Sigmoid colon (tissue), 7 donors: ENCODE measurements at places on chromosomes 5 and 9. TPM values are rescaled to one million over a fixed set of nuclear protein-coding genes. Genes with fewer than 3 reads are reported as not detected.

DNA sequence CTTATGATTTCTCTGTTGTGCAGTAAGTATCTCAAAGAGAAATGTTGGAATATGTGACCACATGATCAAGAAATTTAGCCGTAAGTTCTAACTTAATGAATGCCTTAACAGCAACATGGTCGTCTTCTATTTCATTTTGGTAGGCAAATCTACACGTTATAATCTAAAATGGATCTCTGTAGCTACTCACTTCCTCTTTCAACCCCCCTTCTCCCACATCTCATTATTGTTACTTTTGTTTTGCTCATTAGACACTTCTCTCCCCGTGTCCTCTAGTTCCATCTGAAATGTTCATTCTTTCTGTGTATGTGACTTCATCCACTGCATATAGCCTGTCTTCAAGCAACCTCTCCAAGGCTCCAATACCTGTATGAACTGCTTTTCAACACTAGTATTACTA, 27.1 kb upstream of the LPAR1 start:
- no peak overlapping the region for H3K27ac ChIP-seq
- H3K36me3 ChIP-seq: no peaks in the 10 kb centered on the region
- no peak for DNase-seq
- no peaks in the 10 kb centered on the region for H3K4me1 ChIP-seq

DNA sequence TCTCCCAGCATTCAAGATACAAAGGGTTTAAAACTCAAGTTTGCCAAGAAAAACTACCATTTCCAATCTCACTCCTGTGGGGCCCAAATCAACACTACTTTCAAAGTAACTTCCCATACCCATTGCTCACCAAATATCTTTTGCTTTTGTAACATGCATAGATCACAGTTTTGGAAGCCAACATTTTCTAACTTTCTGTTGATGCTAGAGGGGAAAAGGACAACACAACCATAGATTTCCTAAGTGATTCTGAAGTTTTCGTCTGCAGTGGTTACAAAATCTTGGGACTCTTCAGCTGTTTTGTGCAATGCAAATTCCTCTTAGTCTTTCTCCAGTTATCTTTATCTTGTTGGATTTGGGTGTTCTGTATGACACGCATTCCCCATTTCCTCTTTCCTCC, 94.1 kb upstream of the PAPPA start:
- no peaks in the 10 kb centered on the region for H3K4me1 ChIP-seq
- H3K36me3 ChIP-seq: no peaks in the 10 kb centered on the region
- H3K27ac ChIP-seq: no peak overlapping the region
- DNase-seq: no peak

GRCh38 chr9:2785060-2785950, 58.6 kb downstream of the PUM3 start:
- no peak overlapping the region for H3K4me3 ChIP-seq
- H3K36me3 ChIP-seq: peaks cover 14% of the 10 kb centered on the region
- no peak for DNase-seq
- H3K27me3 ChIP-seq: no peaks in the 10 kb centered on the region
- no peaks in the 10 kb centered on the region for H3K4me1 ChIP-seq

GRCh38 chr5:65779643-65780042, 57.6 kb downstream of the NLN start:
- DNase-seq: no peak
- H3K36me3 ChIP-seq: no peaks in the 10 kb centered on the region
- no peak overlapping the region for H3K4me3 ChIP-seq
- H3K27me3 ChIP-seq: no peaks in the 10 kb centered on the region

DNA sequence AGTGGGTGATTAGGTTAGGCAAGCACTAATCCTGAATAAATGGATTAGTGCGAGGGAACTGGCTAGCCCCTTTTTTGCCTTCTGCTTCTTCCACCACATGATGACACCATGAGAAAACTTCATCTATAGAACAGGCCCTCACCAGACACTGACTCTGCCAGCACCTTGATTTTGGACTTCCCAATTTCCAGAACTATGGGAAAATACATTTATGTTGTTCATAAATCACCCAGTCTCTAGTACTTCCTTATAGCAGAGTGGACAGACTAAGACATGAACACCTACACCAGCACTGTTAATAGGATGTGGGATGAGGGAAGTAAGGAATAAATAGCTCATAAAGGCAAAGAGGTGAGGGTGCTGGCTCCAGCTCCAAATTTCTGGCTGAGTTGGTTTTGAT, 1.4 kb downstream of the ZNF622 start:
- peaks cover 11% of the 10 kb centered on the region for H3K36me3 ChIP-seq
- no peak for DNase-seq
- H3K4me1 ChIP-seq: no peaks in the 10 kb centered on the region
- H3K27me3 ChIP-seq: no peaks in the 10 kb centered on the region

DNA sequence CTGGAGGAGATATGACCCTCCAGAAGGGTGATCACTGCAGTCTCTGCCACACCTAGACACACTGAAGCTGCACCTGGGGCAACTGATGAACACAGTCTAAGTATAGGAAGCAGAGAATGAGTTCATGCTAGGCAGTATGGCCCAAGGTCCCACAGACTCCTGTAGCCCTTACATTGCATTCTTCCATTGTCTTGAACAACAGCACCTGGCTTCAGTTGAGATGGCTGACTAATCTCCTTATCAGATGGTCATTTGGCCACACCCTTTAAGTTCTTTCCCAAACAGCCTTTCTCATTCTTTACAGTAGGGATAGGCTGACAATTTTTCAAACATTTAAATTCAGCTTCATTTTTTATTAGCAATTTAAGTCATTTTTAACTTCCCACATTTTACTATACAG, 23.1 kb downstream of the CENPK start:
- H3K27me3 ChIP-seq: no peaks in the 10 kb centered on the region
- H3K36me3 ChIP-seq: no peaks in the 10 kb centered on the region
- no peak overlapping the region for H3K27ac ChIP-seq
- no peaks in the 10 kb centered on the region for H3K4me1 ChIP-seq
- H3K4me3 ChIP-seq: no peak overlapping the region

- H3K4me3 ChIP-seq: peak overlapping the region; percentile 96
- DNase-seq: no peak
- peaks cover 15% of the 10 kb centered on the region for H3K4me1 ChIP-seq
- peaks cover 37% of the 10 kb centered on the region for H3K36me3 ChIP-seq
- peak overlapping the region; percentile 97 for H3K27ac ChIP-seq
- H3K27me3 ChIP-seq: no peaks in the 10 kb centered on the region
Measured at GRCh38 chr5:138573949-138574670, 1.1 kb downstream of the HSPA9 start.

GRCh38 chr5:59791617-59792016, 101.9 kb downstream of the PDE4D start:
- no peak overlapping the region for H3K4me3 ChIP-seq
- no peak for DNase-seq
- H3K27me3 ChIP-seq: no peaks in the 10 kb centered on the region
- no peaks in the 10 kb centered on the region for H3K36me3 ChIP-seq
- peaks cover 71% of the 10 kb centered on the region for H3K4me1 ChIP-seq

DNA sequence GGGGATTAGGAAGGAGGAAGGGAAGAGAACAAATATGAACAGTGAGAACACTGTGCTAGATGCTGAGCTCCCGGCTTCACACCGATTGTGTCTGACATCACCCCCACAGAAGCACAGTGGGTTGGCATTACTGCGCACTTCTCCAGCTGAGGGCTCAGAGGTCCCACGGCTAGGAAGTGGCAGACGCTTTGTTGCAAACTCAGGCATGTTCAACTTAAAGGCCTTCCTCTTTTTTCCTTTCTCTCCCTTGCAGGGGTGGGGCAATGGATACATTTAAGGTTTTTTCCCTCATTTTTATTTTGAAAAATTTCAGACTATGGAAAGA, 15.5 kb upstream of the SHB start:
- peak; percentile 69 for DNase-seq
- no peak overlapping the region for H3K4me3 ChIP-seq
- H3K27ac ChIP-seq: no peak overlapping the region
- no peaks in the 10 kb centered on the region for H3K36me3 ChIP-seq

- H3K4me3 ChIP-seq: no peak overlapping the region
- no peaks in the 10 kb centered on the region for H3K4me1 ChIP-seq
- no peak overlapping the region for H3K27ac ChIP-seq
- DNase-seq: no peak
- H3K36me3 ChIP-seq: no peaks in the 10 kb centered on the region
Measured at GRCh38 chr9:28050941-28051340, 477.7 kb upstream of the C9orf72 start.

DNA sequence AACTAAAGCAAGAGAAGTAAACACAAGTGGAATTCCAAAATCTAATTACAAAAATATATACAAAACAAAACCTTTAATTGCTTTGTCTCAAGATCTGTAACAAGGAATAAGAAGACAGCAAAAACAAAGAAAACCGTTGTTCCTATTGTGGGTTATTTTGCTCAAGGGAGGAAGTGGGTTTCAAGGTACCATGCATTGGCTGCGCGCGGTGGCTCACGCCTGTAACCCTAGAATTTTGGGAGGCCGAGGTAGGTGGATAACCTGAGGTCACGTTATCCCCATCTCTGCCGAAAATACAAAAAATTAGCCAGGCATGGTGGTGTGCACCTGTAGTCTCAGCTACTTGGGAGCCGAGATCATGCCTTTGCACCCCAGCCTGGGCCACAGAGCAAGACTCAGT, 12.1 kb upstream of the IQGAP2 start:
- no peak for DNase-seq
- H3K36me3 ChIP-seq: no peaks in the 10 kb centered on the region
- H3K4me1 ChIP-seq: no peaks in the 10 kb centered on the region
- no peaks in the 10 kb centered on the region for H3K27me3 ChIP-seq
- no peak overlapping the region for H3K27ac ChIP-seq

- H3K27ac ChIP-seq: no peak overlapping the region
- H3K4me3 ChIP-seq: no peak overlapping the region
- H3K4me1 ChIP-seq: no peaks in the 10 kb centered on the region
- no peak for DNase-seq
Measured at GRCh38 chr9:109254317-109254716, 66.5 kb downstream of the EPB41L4B start.

- peaks cover 29% of the 10 kb centered on the region for H3K4me1 ChIP-seq
- no peaks in the 10 kb centered on the region for H3K36me3 ChIP-seq
- no peak overlapping the region for H3K4me3 ChIP-seq
- no peaks in the 10 kb centered on the region for H3K27me3 ChIP-seq
Measured at GRCh38 chr5:157347301-157348048, 81.6 kb downstream of the CYFIP2 start.

- H3K27me3 ChIP-seq: no peaks in the 10 kb centered on the region
- no peak overlapping the region for H3K4me3 ChIP-seq
- H3K27ac ChIP-seq: no peak overlapping the region
- H3K36me3 ChIP-seq: no peaks in the 10 kb centered on the region
Measured at GRCh38 chr5:118701791-118702190, 286.6 kb downstream of the DTWD2 start.

DNA sequence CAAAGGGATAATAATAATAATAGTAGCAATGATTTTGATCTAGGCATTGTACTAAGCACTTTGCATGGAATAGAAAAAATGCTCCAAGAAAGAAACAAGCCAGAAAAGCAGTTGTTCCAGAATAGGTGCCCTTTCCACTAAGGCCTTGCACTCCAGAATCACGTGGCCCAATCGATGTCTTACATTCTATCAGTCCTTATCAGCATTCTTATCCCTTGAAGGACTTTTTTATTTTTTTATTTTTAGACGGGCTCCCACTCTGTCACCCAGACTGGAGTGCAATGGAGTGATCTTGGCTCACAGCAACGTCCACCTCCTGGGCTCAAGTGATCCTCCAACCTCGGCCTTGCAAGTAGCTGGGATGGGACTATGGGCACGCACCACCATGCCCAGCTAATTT, 36.5 kb downstream of the PDZD2 start:
- no peaks in the 10 kb centered on the region for H3K4me1 ChIP-seq
- DNase-seq: no peak

GRCh38 chr5:161799316-161799715, 48.6 kb upstream of the GABRA1 start:
- DNase-seq: no peak
- no peaks in the 10 kb centered on the region for H3K36me3 ChIP-seq
- no peaks in the 10 kb centered on the region for H3K27me3 ChIP-seq
- H3K27ac ChIP-seq: no peak overlapping the region

DNA sequence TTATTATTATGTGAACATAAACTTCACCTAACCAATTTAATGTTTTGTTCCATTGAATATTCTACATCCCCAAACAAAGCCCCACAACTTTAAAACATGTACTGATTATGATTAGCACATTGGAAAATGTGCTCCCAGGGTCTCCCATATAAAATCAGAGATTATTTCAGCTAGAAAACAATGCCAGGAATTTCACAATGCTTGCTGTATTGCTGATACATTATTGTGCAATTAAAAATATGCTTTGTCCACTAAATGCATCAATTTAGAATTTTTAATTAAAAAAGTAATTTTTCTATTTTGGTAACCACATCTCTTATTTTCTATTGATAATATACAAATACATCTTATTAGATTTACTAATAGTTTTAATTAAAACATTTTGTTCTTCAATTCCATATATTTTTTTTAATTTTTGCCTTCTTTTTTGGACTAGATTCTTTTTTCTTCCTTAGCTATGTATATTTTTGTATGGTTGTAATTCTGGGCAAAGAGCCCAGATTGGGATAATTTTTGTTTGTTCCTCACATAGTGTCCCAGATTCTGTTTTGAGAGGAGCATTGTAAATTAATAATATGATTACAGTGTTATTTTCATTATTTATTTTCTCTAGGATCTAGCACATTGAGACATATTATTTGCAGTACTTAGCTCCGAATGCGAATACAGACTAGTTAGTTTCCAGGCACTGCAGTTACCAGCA, 241.5 kb upstream of the CDH18 start:
- H3K4me3 ChIP-seq: no peak overlapping the region
- no peaks in the 10 kb centered on the region for H3K36me3 ChIP-seq
- H3K27ac ChIP-seq: no peak overlapping the region
- DNase-seq: no peak
- no peaks in the 10 kb centered on the region for H3K27me3 ChIP-seq
- H3K4me1 ChIP-seq: no peaks in the 10 kb centered on the region

DNA sequence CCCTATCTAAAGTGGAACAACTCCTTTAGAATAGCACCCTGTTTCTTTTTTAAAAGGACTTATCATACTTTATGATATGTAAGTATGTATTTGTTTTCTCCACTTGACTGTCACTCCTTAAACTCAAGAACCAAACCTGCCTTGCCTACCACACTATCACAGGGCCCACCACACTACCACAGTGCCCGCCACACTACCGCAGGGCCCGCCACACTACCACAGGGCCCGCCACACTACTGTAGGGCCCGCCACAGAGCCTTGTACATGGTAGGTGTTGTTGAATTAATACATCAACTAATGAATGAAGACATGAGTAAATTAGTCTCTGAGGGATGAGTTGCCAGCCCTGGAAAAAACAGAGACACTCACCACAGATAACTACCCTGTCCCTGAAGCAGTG, 18.0 kb downstream of the SLC31A2 start:
- peaks cover 99% of the 10 kb centered on the region for H3K36me3 ChIP-seq
- H3K27me3 ChIP-seq: no peaks in the 10 kb centered on the region
- peaks cover 7% of the 10 kb centered on the region for H3K4me1 ChIP-seq
- DNase-seq: no peak

Gene FOXD4L3
- not detected for total RNA-seq

Gene CDX1
- 1.4 TPM for total RNA-seq

Gene SERF1B
- 33.9 TPM for total RNA-seq

Gene C5orf58
- not detected for total RNA-seq

Gene TMEM252
- total RNA-seq: not detected

Gene KCNIP1
- 1.1 TPM for total RNA-seq

Gene TIGD6
- total RNA-seq: 2.6 TPM

Gene TEX48
- not detected for total RNA-seq

Gene CARD9
- total RNA-seq: 6.9 TPM

Gene KCTD16
- 0.28 TPM for total RNA-seq

Gene BHMT
- total RNA-seq: 0.36 TPM
